Activated T-helper 1 cell treated with anti-CD3 and anti-CD28 coated beads, Interleukin-12 subunit alpha, Interleukin-12 subunit beta, Interleukin-2, Interleukin-4 antibody, amounts not matched to agents 30 ng/mL and 10 ng/mL and 1 ng/mL, durations not matched to agents 14 hours and 24 hours and 36 hours (primary cell): ENCODE measurements at places on chromosomes 6 and 20. TPM values are rescaled to one million over a fixed set of nuclear protein-coding genes. Genes with fewer than 3 reads are reported as not detected.

GRCh38 chr6:158184608-158185007 lies 16.5 kb downstream of the GTF2H5 start:
- peaks cover 50% of the 10 kb centered on the region for H3K36me3 ChIP-seq
- no peak for DNase-seq
- no peak overlapping the region for H3K27ac ChIP-seq
- H3K4me3 ChIP-seq: no peak overlapping the region

Gene UST
- 0.29 and 0.49 TPM in 2 replicates for total RNA-seq

Gene SNAI1
- 3.5 and 3.9 TPM in 2 replicates for total RNA-seq

DNA sequence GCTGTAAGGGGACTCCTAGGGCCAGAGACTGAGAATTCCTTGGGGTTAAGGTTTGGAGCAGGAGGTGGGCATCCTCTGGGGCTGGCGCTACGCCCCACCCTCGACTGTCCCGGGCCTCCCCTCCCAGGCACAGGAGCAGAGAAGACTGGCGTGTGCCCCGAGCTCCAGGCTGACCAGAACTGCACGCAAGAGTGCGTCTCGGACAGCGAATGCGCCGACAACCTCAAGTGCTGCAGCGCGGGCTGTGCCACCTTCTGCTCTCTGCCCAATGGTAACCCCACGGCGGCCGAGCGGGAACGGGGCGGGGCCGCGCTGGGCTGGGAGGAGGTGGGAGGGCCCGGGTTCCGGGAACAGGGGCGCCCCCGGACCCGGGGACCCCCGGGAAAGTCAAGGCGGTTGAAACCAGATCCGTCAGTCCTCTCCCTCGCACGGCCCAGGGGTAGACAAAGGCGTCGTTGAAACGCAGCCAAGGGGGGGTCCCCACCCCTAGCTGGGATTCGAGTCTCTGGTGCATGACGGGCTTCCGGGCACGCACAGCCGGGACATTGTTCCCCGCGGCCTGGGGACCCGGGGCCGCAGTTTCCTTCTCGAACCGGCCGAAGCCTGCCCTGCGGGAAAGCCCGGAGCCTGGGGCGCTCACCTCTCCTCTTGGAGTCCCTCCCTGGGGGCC lies 844 bp downstream of the WFDC2 start:
- H3K27me3 ChIP-seq: peaks cover 69% of the 10 kb centered on the region
- no peak overlapping the region for H3K27ac ChIP-seq
- H3K4me1 ChIP-seq: peaks cover 4% of the 10 kb centered on the region
- no peaks in the 10 kb centered on the region for H3K36me3 ChIP-seq
- H3K4me3 ChIP-seq: peak overlapping the region; percentile 7

GRCh38 chr6:142313284-142313683 lies 11.5 kb downstream of the ADGRG6 start:
- H3K27me3 ChIP-seq: peaks cover 10% of the 10 kb centered on the region
- H3K4me1 ChIP-seq: no peaks in the 10 kb centered on the region
- H3K27ac ChIP-seq: no peak overlapping the region

DNA sequence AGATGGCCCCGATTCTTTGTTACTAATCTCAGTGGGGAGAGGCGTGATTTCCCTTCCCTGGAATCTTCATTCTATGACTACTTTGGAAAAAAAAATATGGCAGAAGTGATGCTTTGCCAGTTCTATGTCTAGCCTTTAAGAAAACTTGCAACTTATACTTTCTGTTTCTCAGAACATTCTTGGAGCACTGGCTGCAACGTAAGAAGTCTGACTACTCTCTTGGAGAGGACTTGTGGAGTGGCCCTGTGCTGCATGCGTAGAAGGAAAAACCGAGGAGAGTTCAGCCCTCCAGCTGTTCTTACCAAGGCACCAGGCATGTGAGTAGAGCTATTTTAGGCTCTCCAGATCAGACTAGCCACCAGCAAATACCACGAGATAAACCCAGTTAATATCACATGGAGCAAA lies 77.6 kb upstream of the STXBP5 start:
- no peaks in the 10 kb centered on the region for H3K4me1 ChIP-seq
- H3K36me3 ChIP-seq: no peaks in the 10 kb centered on the region
- no peak for DNase-seq
- H3K4me3 ChIP-seq: no peak overlapping the region
- H3K27me3 ChIP-seq: no peaks in the 10 kb centered on the region
- no peak overlapping the region for H3K27ac ChIP-seq

GRCh38 chr6:98957450-98957849 lies 9.7 kb upstream of the FBXL4 start:
- no peaks in the 10 kb centered on the region for H3K36me3 ChIP-seq
- no peak for DNase-seq
- H3K4me3 ChIP-seq: no peak overlapping the region
- peaks cover 10% of the 10 kb centered on the region for H3K27me3 ChIP-seq

DNA sequence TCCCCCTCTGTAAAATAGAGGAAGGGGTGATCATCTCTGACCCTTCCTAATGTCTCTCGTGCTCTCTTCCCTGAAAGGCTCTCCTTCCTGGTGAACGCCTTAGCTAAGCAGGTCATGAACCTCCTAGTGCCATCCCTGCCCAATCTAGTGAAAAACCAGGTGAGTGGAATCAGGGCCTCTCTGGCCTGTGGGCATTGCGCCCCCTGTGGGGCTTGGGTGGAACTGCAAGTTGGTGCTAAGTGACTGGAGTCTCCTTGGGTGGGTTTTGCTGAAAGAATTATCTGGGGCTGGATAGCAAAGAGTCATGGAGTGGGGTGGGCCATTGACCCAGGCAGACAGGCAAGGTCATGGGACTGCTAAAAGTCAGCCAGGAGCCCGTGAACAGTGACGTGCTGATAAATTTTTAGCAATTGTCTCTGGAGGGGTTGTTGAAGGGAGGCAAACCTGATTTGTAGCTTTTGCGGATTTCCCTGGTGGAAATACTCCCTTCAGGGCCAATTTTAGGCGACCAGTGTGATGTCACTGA lies 8.9 kb downstream of the BPIFB1 start:
- H3K27ac ChIP-seq: no peak overlapping the region
- H3K27me3 ChIP-seq: peaks cover 9% of the 10 kb centered on the region
- no peak overlapping the region for H3K4me3 ChIP-seq
- H3K36me3 ChIP-seq: no peaks in the 10 kb centered on the region
- H3K4me1 ChIP-seq: no peaks in the 10 kb centered on the region
- DNase-seq: peak; percentile 42

Gene ZNF391
- 0.37 and 0.44 TPM in 2 replicates for total RNA-seq

Gene LAMP5
- total RNA-seq: not detected in 2 replicates

DNA sequence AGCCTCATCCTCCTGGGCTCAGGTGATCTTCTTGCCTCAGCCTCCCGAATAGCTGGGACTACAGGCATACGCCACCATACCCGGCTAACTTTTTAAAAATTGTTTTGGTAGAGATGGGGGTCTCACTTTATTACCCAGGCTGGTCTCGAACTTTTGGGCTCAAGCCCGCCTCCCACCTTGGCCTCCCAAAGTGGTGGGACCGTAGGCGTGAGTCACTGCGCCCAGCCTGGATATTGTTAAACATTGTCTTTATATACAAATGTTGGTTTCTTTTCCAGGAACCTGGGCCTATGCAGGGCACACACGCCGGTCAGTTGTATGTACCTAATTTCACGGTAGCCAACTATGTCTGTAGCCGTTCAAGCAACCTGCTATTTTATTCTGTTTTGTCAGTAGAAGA lies 60.1 kb downstream of the SYNJ2 start:
- H3K4me1 ChIP-seq: peaks cover 52% of the 10 kb centered on the region
- no peak for DNase-seq
- H3K4me3 ChIP-seq: no peak overlapping the region
- no peak overlapping the region for H3K27ac ChIP-seq

GRCh38 chr6:112360498-112360897 lies 13.4 kb downstream of the RFPL4B start:
- no peak for DNase-seq
- H3K27me3 ChIP-seq: peaks cover 2% of the 10 kb centered on the region
- no peak overlapping the region for H3K4me3 ChIP-seq
- no peaks in the 10 kb centered on the region for H3K4me1 ChIP-seq

DNA sequence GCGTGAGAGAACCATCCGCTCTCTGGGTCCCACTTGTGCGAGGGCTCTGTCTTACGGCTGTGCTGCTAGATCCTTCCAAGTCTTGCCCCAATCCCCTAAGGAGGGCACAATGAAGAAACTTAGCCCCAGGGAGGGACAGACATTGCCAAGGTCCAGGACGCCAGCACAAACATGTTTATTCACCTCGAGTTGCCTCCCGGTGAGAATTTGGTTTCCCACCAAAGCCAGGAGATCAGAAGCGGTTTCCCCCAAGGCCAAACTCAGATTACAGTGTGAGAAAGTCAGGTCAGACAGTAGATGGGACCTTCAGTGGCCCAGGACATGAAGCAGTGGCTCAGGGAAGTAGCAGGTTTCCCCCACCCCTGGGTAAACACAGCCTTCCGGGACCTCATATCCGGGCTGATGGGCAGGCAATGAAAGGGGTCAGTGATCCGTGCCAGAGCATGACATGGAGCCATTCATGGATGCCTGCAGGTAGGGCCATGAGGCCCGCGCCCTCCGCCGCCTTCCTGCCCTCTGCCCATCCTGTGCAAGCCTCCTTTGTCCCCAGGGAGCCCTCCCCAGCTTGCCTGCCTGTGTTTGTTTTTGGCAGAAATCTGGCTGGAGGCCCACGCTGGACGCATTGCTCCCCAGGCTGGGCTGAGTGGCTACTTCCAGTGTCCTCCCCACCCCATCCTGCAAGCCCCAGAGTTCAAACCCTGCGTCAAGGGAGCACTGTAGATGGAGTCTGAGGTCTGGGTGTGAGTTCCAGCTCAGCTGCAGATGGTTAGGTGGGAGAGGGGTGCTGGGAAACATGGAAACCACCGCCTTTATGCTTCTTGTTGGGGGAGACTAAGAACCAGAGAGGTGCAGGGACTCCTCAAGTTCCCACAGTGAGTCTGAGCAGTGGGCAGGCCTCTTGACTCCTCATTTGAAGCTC lies 2.0 kb downstream of the BPIFB2 start:
- no peak overlapping the region for H3K4me3 ChIP-seq
- H3K27ac ChIP-seq: no peak overlapping the region
- DNase-seq: no peak
- no peaks in the 10 kb centered on the region for H3K4me1 ChIP-seq
- no peaks in the 10 kb centered on the region for H3K36me3 ChIP-seq

GRCh38 chr6:18045507-18045906 lies 58.1 kb upstream of the KIF13A start:
- H3K27ac ChIP-seq: no peak overlapping the region
- no peak for DNase-seq
- H3K27me3 ChIP-seq: peaks cover 12% of the 10 kb centered on the region
- H3K4me1 ChIP-seq: no peaks in the 10 kb centered on the region

GRCh38 chr6:65790666-65791065 lies 83.6 kb upstream of the EYS start:
- H3K27ac ChIP-seq: no peak overlapping the region
- no peak overlapping the region for H3K4me3 ChIP-seq
- DNase-seq: no peak
- no peaks in the 10 kb centered on the region for H3K36me3 ChIP-seq

DNA sequence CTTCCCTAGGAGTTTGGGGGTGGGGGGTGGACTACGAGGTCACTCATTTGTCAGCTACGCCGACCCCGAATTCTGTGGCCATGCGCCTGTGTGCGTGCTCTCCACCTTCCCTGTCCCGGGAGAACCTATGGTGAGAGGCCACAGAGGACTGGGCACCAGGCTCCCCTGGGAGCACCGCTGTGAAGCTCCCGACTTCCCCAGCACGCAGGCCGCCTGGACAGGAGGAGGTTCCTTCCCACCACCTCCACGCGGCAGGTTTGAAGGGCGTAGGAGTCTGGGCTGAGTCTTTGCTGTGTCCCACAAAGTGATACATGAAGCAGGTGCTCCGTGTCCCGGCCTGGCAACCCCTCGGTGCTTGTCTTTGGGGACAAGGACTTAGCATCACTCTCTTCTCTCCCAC lies 107.2 kb downstream of the CDH4 start:
- no peaks in the 10 kb centered on the region for H3K36me3 ChIP-seq
- H3K4me1 ChIP-seq: no peaks in the 10 kb centered on the region
- peaks cover 1% of the 10 kb centered on the region for H3K27me3 ChIP-seq
- no peak overlapping the region for H3K4me3 ChIP-seq

DNA sequence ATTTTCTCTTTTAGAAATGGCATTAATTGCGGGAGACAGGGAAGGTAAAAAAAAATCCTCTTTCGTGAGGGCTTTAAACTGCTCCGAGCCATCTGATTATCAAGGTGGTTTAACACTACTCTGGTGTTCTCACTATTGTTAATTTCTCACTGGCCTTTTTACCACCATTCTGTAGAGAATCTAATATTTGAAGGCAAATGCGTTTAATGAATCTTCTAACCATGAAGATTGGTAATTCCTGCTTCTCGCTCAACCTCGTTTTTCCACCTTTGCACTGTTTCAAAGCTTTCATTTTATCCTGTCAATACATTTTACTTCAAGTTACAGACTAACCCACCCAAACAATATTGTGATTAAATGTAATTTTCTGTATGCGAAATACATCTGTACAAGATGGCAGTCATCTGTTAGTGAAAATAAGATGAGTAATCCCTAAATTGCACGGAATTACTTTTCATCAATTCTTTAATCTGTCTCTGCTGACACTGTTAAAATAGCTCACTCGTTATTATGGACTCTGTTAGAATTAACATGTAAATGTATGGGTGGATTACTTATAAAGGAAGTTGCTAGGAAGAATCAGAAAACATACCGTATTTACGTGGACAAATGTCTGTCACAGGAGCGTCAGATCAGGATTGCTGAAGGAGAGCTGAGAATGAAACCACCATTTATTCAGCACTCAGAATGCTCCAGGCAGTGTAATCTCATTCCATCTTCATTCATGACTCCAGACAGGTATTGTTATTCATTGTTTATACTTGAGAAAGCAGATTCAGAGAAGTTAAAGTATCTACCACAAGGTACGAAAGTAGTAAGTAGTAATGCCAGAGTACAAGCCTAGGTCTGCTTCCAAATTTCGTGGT lies 1.1 kb upstream of the LCA5 start:
- no peaks in the 10 kb centered on the region for H3K36me3 ChIP-seq
- no peak for DNase-seq
- no peaks in the 10 kb centered on the region for H3K4me1 ChIP-seq
- H3K27me3 ChIP-seq: peaks cover 17% of the 10 kb centered on the region
- H3K27ac ChIP-seq: no peak overlapping the region

GRCh38 chr6:26578741-26579140 lies 18.0 kb upstream of the ABT1 start:
- DNase-seq: no peak
- peaks cover 28% of the 10 kb centered on the region for H3K27me3 ChIP-seq
- no peaks in the 10 kb centered on the region for H3K36me3 ChIP-seq
- peak overlapping the region; percentile 36 for H3K4me3 ChIP-seq
- peaks cover 30% of the 10 kb centered on the region for H3K4me1 ChIP-seq

- peak; percentile 22 for DNase-seq
- no peak overlapping the region for H3K27ac ChIP-seq
- peaks cover 5% of the 10 kb centered on the region for H3K27me3 ChIP-seq
- peaks cover 17% of the 10 kb centered on the region for H3K4me1 ChIP-seq
These were observed 170.2 kb downstream of the NFATC2 start for GRCh38 chr20:51372176-51372803.

Gene TINAG
- total RNA-seq: not detected in 2 replicates
